ENCODE measurements at places on chromosomes 16 and 17.

DNA sequence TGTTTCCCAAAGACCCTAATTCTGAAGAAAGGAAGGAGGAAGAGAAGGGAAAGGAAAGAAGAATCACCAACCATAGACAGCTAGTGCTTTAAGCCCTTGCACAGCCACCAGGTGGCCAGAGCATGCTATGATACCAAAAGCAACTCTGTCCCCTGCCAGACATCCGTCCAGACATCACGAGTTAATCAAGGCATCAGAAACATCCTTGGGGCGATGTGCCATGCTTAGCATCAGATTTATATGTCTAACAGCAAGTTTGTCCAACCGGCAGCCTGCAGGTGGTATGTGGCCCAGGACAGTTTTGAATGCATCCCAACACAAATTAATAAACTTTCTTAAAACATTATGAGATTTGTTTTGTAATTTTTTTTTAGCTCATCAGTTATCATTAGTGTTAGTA, 2.9 kb upstream of the CRYBA1 start:
- no peak for DNase-seq

- no peak for DNase-seq
Observed at GRCh38 chr17:17434477-17434876, 42.3 kb upstream of the MED9 start.

DNA sequence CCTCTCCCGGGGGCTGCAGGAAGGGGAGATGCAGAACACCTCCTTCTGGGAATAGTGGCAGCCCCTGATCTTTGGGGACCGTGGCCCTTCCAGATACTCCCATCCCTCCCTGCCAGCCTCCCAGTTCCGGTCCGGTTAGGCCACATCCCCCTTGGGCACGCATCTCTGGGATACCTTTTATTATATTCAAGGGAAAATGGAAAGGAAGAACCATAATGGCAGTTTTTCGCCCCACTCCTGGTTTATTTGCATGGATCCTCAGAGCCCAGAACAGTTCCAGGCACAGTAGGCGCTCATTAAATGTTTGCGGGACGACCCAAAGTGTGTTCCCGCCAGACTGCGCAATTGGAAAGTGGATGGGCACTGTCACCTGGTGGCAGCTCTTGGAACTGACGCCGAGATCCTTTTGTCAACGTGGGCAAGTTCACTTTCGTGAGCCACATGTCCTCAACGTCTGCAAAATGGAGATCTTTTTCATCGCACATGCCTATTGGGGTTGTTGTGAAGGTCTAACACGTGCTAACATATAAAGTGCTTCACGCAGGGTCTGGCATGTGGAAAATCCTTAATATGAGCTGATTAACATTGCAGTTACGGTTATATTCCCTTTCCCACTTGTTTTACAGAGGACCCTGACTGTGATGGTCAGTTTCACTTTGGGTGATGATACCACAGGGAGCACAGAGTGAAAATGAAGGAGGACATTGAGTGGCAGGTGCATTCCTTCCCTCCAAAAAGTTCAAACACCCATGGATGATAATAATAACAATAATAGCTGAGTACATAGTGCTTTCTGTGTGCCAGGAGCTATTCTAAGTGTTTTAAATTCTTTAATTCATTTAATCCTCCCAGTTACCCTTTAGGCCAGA, 1.7 kb upstream of the GPRC5B start:
- DNase-seq = peak; percentile 90

GRCh38 chr16:5072334-5073278, 963 bp downstream of the ALG1 start:
- no peak for DNase-seq

GRCh38 chr16:84714028-84714427, 14.2 kb downstream of the USP10 start:
- no peak for DNase-seq

DNA sequence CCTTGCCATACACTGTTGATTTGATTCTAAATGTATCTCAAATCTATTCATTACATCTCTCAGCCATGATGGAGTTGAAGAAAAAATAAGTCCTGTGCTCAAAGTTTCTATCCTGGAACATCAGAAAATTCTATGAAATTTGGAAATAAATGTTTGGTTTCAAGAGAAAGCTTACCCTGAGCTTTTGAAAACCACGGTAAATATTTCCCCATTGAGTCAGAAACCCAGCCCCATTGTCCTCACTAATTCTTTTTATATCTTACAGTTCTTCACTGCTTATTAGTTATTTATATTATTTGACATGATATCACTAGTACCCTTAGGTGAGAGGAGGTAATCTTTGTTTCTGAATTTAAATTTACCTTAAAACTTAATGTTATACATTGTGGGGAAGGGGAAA, 128.5 kb downstream of the MRTFB start:
- no peak for DNase-seq

DNA sequence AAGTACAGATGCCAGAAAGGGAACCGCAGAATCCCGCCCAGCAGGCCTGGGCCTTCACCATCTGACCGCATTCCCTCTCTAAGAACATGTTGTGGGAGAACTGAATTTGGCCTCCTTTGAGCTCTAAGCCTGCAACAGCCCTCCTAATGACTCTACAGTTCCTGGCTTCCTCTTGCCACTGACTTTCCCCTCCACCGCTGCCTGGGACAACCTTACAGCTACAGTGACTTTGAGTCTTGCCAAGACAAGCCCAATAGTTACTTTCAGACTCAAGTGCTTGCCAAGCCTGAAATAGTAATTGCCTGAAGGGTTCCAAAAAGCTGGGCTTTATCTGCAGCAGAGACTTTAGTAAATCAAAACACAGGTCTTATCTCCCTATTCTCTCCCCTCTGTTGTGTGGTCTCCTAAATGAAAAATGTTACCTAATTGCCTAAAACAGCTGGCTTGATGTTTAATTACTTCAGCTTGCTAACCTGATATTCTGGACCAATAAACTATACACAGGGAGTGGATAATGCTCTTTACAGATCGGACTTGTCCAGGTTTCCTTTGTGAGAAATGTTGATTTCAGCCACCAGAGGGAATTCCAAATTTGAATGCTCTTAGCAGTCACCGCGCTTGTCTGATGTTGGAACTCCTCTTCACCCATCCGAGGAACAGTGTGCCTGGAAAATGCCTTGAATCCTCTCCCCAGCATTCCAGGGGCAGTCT, 85.1 kb upstream of the TBX2 start:
- no peak for DNase-seq

GRCh38 chr17:14197057-14197456, 39.6 kb downstream of the CDRT15 start:
- no peak for DNase-seq

DNA sequence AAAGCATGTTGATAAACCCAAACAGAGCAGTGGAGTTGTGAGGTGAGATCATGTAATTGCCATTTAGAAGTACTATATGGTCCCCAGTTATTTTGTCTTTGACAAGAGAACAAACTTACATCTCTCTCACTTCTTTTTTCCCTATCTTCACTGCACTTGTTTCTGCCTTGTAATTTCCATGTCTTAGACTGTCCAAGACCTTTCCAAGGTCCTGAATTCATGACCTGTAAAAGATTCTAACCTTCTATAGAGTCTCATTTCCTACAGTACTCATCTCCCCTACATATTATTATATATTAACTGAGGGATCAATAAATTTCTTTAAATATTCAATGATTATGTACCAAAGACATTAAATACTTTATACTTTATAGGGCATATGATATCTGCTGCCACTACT, 295.3 kb upstream of the KIF2B start:
- no peak for DNase-seq

- DNase-seq = peak; percentile 71
Observed at GRCh38 chr16:85048921-85049562, 21.4 kb downstream of the KIAA0513 start.

- DNase-seq = no peak
Observed at GRCh38 chr16:53209877-53210276, 155.1 kb downstream of the CHD9 start.

GRCh38 chr17:30429155-30429554, 48.1 kb upstream of the GOSR1 start:
- DNase-seq = no peak

- DNase-seq = peak; percentile 56
Observed at GRCh38 chr17:15436473-15437302, 30.7 kb downstream of the CDRT4 start.

DNA sequence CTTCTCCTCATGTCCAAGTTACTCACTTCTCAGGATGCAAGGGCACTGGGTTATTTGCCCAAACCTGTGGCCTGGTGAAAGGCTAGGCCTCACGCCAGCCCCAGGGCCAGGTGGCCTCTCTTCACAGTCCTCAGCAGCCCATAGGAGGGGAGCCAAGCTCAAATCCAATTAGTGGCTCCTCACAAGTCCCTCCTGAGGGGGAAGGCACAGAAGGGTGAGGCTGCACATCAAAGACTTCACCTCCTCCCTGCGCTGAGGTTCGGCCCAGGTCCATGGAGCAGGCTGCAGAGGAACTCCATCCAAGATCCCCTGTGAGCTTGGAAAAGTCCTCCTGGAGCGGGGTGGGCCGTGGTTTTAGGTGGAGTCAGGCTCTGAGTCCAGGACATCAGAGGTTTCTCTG, 320.0 kb downstream of the FOXL1 start:
- no peak for DNase-seq

GRCh38 chr16:86101897-86102157, 202.9 kb downstream of the IRF8 start:
- DNase-seq = no peak

GRCh38 chr17:8884336-8884990, 17.0 kb upstream of the PIK3R6 start:
- no peak for DNase-seq

- no peak for DNase-seq
Observed at GRCh38 chr17:60039114-60039846, 39.4 kb downstream of the HEATR6 start.

GRCh38 chr16:31568577-31569359, 41.1 kb downstream of the AHSP start:
- DNase-seq = no peak

GRCh38 chr17:50618941-50619340, 15.7 kb upstream of the ABCC3 start:
- no peak for DNase-seq

GRCh38 chr17:1720856-1721386, 3.6 kb upstream of the WDR81 start:
- DNase-seq = peak; percentile 62

GRCh38 chr17:39750131-39751015, 12.6 kb downstream of the GRB7 start:
- no peak for DNase-seq

DNA sequence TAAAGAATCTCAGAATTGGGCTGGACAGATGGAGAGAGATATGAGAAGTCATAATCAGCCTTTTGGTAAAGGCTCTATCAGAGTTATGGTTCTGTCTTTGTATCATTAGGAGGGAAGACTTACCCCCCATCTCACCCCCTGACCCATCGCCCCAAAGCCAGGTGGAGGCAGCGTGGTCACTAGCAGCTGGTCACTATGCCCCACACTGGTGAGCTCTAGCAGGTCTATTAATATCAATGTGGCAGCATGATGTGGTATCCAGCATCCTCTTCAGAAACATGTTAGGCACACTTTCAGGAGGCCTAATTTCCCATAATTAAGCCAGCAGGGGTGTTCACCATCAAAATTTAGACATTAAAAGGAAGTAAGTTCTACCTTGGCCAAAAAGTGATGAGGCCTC, 183.8 kb upstream of the COX10 start:
- DNase-seq = no peak

GRCh38 chr17:29089601-29090044, 46.7 kb downstream of the PIPOX start:
- peak; percentile 58 for DNase-seq

GRCh38 chr17:81399481-81400153, 4.4 kb downstream of the BAHCC1 start:
- no peak for DNase-seq

GRCh38 chr17:80104321-80104955, 3.1 kb downstream of the GAA start:
- no peak for DNase-seq
